Stimulated activated CD4-positive, alpha-beta T cell treated with anti-CD3 and anti-CD28 coated beads, Interleukin-2, amount 100 ng/mL, for 4 hours (primary cell): ENCODE measurements at places on chromosomes 4 and X.
A peak's percentile ranks its signal among the peaks of the same experiment; 100 is the strongest.

DNA sequence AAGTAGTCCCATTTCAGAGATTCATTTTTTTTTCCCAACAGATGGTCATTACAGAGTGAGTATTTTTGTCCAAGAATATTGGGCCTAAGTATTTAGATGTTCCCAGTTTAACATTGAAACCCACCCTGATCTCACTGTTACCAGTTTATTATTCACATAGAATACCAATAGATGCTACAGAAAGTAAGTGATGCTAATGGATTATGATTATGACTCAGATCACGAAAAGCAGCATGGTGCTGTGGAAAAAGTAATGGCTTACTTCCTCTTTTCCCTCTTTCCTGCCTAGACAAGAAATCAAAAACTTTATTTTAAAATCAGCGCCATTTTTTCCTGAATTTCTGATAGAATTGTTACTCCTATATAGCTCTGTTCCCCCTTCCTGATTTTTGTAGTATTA lies 51.9 kb downstream of the GSPT2 start:
- no peak for DNase-seq

- DNase-seq, result no peak
Measured at GRCh38 chr4:17169699-17170098, 271.3 kb upstream of the LDB2 start.

DNA sequence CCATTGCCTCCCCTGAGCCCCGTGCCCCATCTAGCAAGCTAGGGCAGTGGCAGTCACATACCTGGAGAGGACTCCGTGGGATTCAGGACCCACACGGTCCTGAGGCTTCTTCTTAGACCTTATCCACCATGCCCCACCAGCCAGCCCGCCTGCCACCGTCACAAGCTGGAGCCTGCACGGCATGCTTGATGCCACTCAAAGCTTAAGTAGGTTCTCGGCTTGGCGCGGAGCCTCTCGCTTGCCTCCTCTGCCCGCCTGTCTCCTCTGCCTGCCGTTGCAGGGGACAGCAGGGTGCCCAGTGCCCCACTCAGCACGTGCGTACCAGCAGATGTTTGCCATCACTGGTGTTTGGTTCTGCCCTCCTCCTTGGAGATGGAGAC lies 14.1 kb downstream of the PSAPL1 start:
- no peak for DNase-seq

DNA sequence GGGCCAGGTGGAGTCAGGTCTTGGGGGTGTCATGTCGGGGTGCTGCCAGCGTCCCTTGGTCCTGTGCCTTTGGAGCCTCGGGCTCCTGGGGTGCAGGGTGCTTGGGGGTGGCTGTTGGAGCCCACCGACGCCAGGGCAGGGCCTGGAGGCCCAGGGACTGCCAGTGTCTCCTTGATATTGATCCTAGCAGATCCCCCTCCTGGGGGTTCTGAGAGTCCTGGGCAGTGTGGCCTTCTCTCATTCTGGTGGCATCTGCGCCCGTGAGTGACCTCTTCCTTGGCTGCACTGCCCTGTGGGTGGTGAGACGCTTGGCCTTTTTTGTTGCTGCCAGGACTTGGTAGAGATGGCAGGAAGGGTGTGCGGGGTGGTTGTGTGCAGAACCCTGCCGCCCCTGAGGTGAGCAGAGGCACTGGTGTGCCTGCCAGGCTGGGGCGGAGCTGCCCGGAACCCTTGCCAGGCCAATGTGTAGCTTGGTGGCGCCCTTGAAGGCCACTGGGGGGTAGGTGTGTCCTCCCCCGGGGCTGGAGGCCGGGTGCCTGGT lies 7.0 kb downstream of the NAT8L start:
- no peak for DNase-seq

GRCh38 chr4:2763511-2763967 lies 7.4 kb upstream of the TNIP2 start:
- no peak for DNase-seq

GRCh38 chr4:16253127-16253960 lies 27.1 kb upstream of the TAPT1 start:
- DNase-seq, result no peak

DNA sequence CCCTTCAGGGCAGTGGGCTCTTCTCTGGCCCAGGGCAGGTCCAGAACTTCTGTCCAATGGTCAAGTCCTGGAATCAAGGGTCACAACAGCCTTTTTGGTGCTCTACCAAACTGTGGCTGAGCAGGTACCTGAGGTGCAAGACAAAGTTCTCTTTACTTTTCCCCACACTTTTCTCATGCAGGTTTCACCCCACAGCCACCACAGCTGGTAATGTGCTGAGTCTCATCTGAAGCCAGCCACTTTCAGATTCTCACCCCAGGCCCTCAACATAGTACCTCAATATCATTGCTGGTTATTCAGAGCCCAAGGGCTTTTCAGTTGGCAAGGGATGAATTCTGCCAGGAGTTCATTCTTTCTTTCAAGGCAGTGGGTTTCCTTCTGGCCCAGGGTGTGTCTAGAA lies 426.0 kb downstream of the TECRL start:
- DNase-seq, result no peak

GRCh38 chrX:130094696-130095095 lies 15.6 kb downstream of the ELF4 start:
- no peak for DNase-seq

DNA sequence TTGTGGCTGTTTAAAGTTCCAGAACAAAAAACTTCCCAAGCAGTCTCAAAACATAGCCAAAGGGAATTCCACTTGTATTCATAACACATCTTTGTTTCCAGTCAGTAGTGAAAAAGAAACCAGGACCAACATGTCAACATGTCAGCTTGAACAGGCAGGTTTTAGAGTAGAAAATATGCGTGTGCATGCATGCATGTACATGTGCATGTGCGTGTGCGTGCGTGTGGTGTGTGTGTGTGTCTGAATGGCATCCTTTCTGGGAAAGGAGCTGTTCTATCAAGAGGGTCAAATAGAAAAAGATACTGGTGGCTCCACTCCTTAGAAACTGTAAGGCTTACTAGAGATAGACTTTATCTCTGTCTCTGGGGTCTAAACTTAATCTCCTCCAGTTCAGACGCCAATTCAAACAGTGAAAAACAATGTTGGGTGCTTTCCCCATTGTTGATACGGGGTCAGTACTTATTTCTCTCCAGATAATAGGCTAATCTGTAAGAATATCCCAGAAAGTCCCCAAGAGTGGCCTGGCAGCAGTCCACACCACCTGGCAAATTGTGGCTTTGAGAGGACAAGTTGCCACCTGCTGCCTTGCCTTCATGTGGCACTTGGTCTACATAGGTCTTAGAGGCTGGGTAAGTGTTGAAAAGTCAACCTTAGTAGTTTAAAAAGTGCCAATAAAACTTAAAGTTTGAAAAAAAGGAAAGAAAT lies 110.4 kb downstream of the SCD5 start:
- DNase-seq, result no peak

DNA sequence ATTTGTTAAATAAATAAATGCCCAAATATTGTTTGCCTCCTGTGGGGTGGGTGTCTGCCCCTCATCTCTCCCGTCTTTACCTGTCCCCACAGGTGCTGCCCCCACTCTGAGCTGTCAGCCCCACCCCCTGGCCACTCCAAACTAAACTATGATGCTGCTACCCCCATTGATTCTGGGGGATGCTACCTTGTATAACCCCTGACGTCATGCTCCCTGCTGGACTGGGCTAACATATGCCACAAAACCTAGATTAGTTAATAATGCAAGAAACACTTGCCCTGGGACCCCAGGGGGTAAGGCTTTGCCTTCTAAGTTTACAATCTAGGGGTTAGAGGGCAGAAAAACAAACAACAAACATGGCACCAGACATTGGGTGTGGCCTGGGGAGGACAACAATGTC lies 58.6 kb downstream of the MSX1 start:
- DNase-seq, result no peak

DNA sequence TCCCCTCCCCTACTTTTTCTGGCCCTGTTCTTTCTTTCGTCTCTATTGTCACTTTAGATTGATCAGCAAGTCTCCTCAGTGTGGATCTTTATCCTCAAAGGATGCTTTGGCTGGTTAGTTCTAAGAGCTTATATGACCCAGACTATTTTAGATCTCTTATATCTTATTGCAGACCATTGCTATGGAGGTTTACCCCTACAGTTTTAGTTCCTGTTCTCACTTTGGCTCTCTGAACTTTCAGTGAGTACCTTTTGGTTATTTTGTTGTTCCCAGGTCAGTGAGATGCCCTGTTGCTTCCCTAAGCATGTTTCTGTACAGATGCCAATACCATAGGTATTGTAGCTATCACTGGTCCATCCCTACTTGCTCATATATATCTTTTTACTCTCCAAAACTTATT lies 24.0 kb upstream of the MED14 start:
- no peak for DNase-seq

- no peak for DNase-seq
Measured at GRCh38 chr4:87243426-87244053, 23.1 kb upstream of the KLHL8 start.

DNA sequence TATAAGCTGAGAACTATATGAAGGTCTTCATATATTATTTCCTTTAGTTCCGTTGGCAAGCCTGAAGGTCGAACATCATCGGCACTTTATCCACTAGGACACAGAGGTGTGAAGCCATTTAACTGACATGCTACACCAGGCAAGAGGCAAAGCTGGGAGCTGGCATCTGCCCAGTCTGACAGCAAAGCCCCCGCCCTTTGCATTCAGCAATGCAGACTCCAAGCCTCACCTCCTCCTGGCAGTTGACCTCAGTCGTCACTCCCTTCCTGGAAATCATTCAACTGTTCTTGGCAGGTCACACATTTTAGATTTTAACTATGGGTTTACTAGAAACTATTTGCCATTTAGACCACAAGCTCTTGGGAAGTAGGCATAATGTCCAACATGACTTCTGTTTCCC lies 135.8 kb upstream of the FRG1 start:
- no peak for DNase-seq

DNA sequence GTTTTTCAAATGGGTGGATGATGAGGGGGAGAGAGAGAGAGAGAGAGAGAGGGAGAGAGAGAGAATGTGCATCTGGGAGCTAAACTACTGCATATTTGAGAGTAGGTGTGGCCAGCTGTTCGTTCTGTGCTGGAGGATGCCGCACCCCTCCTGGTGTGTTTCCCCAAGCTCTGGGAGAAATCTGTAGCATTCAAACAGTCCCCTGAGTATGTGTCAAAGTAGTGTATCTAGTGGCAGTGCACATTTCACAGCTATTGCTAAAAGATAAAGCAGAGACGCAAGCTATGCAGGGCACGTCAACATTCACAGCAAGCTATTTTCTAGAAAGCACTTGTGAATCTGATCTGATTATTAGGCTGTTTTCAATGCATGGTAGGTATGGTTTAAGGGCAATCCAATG lies 83.5 kb upstream of the LIMCH1 start:
- no peak for DNase-seq

DNA sequence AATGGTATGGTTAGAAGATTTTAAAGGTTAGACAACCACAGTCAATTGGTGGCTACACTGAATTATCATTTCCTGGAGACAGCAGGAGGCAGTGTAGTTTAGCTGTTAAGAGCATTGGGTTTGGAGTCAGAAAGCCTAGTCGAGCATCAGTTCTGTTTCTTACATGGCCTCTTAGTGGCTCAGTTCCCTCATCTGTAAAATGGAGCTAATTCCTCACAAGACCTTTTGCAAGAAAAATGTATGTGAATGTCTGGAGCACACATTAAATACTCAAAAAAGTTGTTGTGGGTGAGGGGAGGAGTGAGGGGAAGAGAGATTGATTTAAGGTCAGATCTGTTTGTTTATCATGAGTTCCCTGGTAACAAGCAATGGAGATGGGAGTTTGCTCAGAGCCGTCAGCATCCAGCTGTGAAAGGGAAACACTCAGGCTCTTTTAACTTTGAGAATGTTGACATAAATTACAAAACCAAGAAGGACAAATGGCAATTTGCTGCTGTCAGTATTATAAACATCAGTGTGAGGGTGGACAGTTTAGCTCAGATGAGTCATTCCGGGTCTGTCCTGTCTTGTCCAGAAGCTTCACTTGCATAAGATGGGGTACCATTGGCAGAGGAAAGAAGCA lies 98.2 kb upstream of the PGRMC2 start:
- no peak for DNase-seq

- no peak for DNase-seq
Measured at GRCh38 chr4:84022564-84022963, 476.5 kb downstream of the NKX6-1 start.

- no peak for DNase-seq
Measured at GRCh38 chr4:164337219-164337944, 416.5 kb upstream of the SMIM31 start.

GRCh38 chr4:184444953-184445309 lies 29.4 kb downstream of the IRF2 start:
- DNase-seq, result peak; percentile 24
